Fibroblast of skin of right biceps (primary cell): ENCODE measurements at places on chromosomes 7 and 10.

- DNase-seq = no peak
These were observed 31.0 kb upstream of the WNT16 start for GRCh38 chr7:121297843-121298242.

DNA sequence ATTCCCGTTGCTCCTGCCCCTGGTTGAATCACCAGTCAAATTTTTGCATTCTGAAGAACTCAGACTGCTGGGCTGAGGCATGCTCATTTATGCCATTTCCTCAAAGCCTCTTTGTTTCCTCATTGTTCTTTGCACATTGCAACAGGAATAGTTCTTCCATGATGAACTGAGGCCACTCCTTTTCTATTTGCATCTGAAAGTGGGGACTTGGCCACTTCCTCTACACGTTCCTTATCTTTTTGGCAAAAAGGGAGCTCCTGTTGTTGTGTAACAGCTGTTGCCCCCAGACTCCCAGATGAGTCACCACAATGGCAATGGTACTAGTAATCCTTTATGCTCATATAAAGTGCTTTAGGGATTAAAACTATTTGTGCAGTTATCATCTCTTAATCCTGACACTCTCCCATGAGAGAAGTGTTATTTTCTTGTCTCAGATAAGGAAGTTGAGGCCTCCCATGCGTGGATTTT lies 20.1 kb upstream of the ITPRID1 start:
- no peak for DNase-seq

DNA sequence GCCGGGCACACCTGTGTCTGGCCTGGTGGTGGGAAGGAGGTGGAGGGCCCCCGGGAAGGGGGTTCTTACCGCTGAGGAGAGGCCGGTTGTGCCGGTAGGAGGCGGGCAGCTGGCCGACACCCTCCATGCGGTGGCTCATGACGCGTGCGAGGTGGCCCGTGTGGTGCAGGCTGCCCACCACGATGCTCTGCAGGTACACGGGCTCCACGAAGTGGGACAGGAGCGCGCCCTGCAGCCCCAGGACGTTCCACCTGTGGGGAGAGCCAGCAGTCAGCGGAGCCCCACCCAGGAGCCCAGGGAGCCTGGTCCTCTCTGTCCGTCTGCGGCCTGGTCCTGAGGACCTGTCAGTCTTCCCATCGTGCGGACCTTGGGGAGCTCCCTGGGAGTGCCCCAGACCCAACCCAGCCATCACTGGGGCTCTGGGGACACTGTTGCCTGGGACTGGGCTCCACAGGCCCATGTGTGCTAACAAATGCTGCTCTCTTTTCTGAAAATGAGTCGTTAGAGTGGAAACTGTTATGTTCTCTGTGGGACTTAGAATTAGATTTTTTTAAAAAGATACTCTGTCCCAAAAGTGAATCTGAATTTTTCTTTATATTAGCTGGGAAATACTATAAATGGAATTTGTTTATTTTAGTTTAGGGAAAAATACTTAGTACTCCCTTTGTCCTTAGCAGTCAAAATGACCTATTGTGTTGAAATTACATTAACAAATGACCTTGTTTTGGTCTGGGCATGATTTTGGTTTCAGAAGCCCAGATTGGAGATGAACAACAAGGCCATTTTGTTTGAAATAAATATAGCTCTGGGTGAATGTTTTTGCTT lies 143.9 kb downstream of the WDR37 start:
- no peak for DNase-seq

DNA sequence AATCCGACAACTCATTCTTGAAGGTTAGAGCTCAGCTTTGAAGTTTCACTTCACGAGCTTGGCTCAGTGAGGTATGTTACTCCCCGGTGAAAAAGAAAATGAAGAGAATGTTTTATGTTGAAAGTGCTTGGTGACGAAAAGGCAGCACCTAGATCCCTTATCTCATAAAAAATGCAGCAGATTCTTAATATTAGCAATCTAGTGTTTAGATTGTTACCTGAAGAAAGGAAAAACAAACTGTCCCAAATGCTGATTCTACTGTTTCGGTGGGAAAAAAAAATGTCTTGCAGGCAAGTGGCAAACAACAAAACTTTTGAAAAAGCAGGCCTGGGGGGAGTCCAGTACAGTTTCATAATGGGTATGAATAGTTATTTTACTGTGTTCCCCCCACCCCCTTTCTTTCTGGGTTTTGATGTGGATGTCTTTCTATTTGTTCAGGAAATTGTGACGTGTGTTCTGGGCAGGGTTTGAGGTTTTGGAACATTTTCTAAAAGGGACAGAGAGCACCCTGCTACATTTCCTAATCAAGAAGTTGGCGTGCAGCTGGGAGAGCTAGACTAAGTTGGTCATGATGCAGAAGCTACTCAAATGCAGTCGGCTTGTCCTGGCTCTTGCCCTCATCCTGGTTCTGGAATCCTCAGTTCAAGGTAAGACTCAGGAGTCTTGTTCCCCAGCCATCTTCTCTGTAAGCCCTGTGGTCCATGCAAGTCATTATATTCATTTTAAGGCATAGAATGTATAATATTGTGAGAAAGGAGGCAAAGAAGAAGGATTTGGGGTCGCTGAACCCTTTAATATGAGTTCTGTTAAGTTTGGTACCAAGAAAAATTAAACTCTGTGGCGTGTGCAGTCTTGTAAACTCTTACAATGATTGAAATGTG lies at the start of gene SRGN:
TSS of gene SRGN (plus strand) at position 514 of the 881 bp plus-strand sequence. CDS start at position 569, 55 bp downstream.
- peak; percentile 68 for DNase-seq

DNA sequence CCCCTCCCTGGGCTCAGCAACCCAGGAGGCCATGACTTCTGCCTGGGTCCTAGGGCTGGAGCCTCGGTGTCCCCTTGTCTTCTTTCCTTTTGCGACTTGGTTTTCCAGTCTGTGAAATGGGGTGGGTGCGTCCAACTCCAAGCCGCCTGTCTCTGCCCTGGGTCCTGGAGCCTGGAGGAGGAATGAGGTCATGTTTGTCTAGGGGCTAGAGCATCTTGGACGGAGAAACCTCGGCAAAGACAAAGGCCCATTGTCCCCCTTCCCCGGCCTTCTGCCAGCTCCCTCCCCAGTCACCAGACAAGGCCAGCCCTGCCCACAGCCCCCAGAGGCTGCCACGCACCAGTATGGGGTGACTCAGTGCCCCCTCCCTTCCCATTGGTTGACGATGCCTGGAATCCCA lies 39.8 kb upstream of the ELN start:
- no peak for DNase-seq

- peak; percentile 45 for DNase-seq
These were observed 133.3 kb upstream of the HGF start for GRCh38 chr7:81903115-81903514.

DNA sequence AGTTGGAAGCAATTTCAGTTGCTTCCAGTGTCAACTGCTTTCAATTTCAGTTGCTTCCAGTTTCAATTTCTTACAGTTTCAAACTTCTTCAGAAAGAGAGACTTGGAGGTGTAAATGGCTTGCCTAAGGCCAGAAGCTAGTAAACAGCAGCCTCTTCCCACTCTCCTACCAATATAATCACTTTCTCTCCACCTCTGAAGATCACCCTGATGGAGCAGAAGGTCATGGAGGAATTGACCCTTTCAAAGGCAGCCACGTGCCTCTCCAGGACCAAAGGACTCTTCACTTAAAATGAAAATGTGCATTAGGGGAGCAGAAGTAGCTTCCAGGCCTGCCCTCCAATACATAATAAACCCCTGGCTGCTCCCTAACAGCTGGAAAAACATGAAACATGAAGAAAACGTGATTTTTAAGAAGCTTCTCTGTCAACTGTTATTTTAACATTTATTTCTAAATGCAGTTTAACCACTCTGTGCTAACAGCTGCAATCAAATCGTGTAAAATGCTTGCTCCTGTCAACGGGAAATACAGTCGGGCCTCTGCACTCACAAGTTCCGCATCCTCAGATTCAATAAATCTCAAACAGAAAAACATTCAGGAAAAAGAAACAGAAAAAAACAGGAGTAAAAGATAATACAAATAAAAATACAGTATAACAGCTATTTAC lies 1020.6 kb downstream of the XPNPEP1 start:
- no peak for DNase-seq

DNA sequence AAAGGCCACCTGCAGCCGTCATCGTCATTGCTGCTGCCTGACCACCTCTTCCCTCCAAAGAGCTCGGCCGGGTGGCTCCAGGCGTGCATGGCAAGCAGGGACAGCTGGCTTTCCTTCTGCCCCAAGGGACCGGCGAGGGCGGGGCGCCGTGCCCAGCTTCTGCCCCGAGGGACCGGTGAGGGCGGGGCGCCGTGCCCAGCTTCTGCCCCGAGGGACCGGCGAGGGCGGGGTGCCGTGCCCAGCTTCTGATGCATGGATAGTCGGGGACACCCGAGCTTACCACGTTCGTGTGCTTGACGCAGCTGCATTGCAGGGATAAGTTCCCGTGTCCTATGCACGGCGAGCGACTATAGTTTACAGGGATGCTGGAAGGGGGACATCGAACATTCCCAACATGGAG lies 27.0 kb downstream of the CFAP46 start:
- no peak for DNase-seq

- DNase-seq = no peak
These were observed 877.2 kb downstream of the CNTNAP2 start for GRCh38 chr7:146993764-146994163.

GRCh38 chr10:119270762-119271366 lies 63.5 kb downstream of the GRK5 start:
- no peak for DNase-seq

- no peak for DNase-seq
These were observed 29.5 kb upstream of the COBL start for GRCh38 chr7:51346126-51346525.

GRCh38 chr10:6065406-6065805 lies 3.2 kb upstream of the IL2RA start:
- no peak for DNase-seq
